ENCODE measurements at places on chromosomes 1 and 21.
A peak's percentile ranks its signal among the peaks of the same experiment; 100 is the strongest.

- DNase-seq = no peak
These were observed 730.9 kb upstream of the PRMT6 start for GRCh38 chr1:106325600-106325999.

DNA sequence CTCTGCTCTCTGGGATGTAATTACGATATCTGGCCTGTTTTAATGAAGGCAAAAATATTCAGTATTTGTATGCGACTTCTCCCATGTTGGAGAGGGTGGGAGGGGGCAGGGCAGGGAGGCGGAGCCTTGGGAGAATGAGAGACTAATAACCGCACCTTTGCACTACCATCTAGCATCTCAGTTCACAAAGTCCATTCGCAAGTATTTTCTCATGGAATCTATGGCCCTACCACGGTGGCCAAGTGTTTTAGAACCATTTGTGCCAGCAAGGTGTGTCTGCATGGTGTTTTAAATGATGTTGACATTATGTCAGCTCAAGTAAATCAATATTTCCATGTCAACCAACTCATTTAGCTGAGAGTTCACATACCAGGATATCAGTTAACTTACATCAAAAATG lies 14.3 kb upstream of the BLACAT1 start:
- DNase-seq = no peak

DNA sequence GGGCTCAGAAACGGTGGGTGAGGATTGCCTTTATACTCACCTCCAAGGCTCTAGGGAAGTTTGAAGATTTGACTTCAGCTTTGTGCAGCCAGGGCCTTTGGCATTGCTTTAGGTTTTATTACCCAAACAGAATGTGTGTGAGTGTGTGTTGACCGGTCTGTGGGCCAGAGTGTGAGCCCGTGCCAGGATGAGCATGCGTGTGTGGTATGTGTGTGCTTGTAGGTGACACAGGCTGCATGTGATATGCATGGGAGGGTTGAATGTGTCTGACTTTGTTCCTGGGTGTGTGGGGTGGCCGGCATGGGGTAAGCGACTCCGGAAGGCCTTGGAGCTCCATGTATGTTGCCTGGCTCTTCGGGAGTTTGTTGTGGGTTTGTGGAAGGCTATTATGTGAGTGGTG lies 160.5 kb downstream of the FOXD2 start:
- no peak for DNase-seq

DNA sequence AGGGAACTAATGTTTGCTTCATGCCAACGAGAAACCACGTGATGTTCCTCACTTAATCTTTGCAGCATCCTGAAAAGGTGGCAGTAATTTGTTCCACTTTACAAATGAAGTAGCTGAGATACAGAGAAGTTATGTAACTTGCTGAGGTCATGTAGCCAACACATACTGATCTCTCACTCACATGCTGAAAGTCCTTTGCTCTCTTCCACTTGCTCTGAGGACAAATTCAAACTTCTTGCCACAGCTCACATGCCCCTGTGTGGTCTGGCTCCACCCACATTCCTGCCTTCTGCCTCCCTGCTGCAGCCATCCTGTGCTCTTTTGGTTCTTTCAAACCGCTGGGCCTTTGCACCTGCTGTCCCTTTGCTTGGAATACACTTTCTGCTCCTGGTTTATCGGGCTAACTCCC lies 55.4 kb downstream of the TMCO4 start:
- no peak for DNase-seq

DNA sequence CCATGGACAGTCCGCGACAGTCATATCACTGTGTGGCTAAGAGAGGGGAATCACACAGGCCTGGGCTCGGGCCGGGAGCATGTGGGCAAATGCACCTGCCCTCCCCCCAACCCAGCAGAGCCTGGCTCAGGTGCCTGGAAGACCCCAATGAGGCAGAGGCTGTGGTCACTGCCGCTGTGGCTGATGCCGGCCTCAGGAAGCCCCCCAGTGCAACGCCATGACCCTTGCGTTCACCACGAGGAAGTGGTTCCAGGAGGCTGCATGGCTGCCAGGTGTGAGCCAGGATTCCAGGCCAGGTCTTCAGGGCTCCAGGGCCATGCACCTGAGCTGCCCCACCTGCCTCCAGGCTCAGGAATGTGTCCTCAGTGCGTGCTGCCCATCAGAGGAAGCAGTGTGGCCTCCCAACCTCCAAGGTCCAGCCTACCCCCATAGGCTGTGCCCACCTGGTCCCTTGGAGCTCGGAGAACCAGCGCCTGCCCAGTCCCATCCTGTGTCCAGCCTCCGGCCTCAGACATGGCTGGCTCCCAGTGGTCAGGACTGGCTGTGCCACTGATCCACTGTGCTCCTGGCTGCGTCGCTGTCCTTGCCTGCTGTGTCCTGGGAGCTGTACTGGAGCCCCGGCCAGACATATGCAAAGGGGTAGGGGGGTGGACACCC lies 8.0 kb downstream of the ARHGEF16 start:
- no peak for DNase-seq

- no peak for DNase-seq
These were observed 1.3 kb downstream of the EFCAB14 start for GRCh38 chr1:46717654-46718053.

DNA sequence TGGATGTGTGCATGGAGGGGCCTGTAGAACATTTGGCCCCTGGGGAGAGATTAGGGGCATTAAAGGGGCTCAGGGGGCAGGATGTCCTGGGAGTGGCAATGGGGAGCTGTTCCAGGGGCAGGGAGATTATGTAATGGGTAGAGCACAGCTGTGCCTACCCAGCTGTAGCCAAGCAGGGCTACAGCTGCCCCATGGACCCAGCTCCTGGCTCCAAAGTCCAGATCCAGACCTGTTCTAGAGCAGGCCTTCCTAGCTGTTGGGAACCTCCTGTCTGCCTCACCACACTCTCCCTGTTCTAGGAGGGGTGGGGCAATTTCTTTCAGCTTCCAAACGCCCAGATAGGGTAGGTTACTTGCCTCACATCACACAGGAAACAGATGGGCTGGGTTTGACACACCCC lies 5.6 kb downstream of the RPS6KA1 start:
- DNase-seq = no peak

GRCh38 chr1:187960125-187960638 lies 1131.4 kb downstream of the PLA2G4A start:
- no peak for DNase-seq

DNA sequence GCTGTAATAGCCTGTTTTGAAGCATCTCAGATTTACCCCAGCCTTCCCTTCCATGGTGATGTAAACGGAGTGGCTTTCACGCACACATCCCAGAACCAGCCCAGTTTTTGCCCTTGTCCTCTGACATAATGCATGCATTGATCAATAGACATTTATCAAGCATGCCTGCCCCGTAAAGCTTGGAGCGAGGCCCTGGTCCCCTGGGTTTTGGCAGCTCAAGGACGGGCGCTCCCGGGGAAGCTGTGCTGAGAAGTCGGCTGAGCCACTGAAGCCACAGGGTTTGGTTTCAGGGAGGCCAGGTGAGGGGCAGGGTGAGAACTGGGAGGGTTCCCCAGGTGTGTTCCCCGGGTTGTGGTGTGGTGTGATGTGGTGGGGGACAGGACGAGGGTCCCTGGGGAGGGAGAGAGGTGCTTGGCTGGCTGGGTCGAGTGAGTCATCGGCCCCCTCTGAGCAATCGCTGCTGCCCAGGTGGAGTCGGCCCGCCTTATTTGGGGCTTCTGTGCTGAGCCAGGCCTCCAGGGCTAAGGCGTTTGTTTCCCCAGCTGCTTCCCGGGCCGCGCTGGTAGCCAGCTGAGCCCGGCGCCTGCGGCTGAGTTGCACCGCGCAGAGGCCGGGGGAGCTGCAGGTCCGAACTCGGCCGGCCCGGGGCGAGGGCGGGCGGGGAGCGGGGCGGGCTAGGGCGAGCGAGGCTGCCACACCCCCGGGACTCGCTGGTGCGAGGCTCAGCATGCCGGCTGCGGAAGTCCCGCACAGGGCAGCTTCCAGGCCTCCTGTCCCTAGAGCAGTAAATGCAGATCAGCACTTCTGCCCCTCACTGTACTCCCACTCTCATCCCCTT lies 23.6 kb downstream of the ATP2B4 start:
- DNase-seq = peak; percentile 52

- no peak for DNase-seq
These were observed 8.2 kb downstream of the VANGL1 start for GRCh38 chr1:115649964-115650363.

DNA sequence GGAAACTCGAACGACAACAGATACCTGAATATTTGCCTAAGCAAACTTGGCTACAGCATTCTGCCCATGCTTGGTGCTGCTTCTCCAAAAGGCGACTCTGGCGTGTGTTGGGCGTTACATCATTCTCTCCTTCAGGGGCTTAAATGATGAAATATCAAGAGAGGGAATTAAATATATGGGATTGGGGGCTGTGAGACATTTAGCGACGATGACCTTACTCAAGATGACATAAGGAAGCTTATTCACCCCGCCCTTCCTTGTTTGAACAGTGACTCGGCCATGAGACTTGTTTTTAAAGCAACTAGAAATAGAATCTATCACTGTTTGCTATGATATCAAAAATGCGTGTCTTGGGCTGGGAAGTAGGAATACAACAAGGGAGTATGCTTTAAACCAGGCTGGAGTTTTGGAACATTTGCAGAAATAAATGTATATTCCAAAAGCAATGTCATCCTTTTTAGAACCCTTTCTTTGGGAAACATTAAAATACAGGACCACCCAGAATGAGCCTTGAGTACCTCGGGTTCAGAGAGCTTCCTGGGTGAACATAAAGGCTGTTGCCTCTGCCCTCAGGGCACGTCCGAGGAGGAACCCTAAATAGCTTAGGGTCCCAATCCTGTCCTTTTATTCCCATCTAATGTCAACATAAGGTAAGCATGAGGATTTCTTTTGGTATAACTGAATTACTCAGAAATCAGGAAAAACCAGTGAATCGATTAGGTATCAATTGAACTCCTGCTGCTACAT lies 123.3 kb upstream of the SLC45A1 start:
- DNase-seq = no peak

GRCh38 chr1:206907304-206907991 lies 10.2 kb downstream of the IL24 start:
- DNase-seq = no peak

DNA sequence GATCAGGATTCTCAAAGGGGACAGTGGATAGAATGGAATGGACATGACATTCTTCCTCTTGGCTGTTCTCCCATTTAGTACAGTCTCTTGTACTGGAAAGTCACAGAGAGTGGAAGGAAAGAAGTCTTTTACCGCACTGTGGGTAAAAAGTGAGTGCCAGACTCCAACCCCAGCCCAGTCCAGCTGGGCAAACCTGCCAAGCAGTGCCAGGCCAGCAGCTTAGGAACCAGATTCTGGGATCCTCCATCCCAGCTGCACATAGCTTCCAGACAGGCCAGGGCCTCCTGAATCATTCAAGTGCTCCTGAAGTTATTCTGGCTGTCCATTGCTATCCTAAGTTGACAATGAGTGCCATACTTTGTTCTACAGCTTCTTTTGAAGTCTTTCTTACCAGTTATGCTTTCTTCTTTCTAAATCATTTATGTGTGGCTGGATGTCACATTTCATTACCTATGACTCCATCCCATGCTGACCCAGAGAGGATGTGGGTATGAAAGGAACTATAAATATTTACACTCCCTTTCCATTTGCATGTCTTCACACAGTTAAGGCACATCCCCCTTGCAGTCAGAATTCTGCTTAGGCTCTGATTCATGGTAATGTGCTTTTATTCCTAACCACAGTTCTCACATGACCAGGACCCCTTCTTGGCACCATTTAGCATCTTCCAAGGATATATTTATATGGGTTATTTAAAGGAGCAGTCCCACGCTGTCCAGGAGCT lies 88.9 kb downstream of the AK5 start:
- no peak for DNase-seq

- no peak for DNase-seq
These were observed 171.4 kb upstream of the GORAB start for GRCh38 chr1:170360601-170361000.

GRCh38 chr1:172824209-172824608 lies 165.3 kb downstream of the FASLG start:
- no peak for DNase-seq

- no peak for DNase-seq
These were observed 213.7 kb downstream of the LRRC40 start for GRCh38 chr1:69991644-69992043.

DNA sequence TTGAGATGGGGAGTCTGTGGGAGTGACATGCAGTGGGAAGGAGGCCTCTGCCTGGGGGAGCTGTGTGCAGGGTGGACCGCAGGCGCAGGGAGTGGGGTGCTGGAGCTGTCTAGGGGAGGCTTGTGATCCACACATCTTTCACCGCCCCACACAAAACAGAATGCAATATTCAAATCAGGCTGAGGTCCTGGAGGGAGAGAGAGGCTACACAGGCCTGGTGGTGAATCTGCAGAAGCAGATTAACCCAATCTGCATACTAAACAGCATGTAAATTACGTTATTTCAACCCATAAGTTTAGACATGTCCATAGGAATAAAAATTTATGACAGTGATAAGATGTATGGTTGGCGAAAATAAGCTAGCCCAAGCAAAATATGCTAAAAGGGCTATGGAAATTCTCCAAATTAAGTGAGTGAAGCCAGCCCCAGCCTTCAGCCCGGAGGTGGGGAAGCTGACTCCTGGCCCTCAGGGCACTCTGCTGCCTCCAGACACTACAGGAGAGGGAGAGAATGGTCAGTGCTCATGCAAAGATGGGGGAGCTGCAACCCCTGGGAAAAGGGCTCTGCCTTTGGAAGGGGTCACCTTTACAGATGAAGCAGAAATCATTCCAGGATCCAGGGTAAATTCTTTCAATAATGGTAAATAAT lies 156.2 kb upstream of the CTTNBP2NL start:
- DNase-seq = no peak

DNA sequence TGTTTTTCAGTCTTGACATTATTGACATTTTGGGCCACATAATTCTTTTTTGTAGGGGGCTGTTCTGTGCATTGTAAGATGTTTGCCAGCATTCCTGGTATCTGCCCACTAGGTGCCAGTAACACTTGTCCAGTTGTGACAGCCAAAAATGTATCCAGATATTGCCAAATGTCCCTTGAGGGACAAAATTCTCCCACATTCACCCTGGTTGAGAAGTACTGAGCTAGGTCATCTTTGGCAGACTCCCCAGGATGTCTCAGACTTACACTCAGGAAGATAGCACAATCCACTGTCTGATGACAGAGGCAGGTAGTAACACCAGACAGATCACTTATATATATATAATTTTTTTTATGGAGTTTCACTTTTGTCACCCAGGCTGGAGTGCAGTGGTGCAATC lies 5.9 kb downstream of the CD48 start:
- DNase-seq = no peak

GRCh38 chr1:189616893-189617292 lies 860.8 kb downstream of the BRINP3 start:
- DNase-seq = no peak

Measured in activated T-cell treated with anti-CD3 and anti-CD28 coated beads for 1 hour (primary cell).